ENCODE measurements at places on chromosomes 16 and 17.

- no peak for DNase-seq
Observed at GRCh38 chr17:27038676-27039075, 255.2 kb upstream of the WSB1 start.

GRCh38 chr16:56911771-56912571 lies 20.0 kb upstream of the HERPUD1 start:
- no peak for DNase-seq

- no peak for DNase-seq
Observed at GRCh38 chr17:82023447-82024241, 539 bp downstream of the LRRC45 start.

GRCh38 chr17:30824002-30824355 lies 513 bp downstream of the CRLF3 start:
- no peak for DNase-seq

GRCh38 chr16:31148281-31148728 lies 1.6 kb downstream of the PRSS36 start:
- DNase-seq, result no peak

All from omental fat pad (tissue), 4 donors.